AG04449 (cell line): ENCODE measurements at places on chromosomes 13 and 19.

- DNase-seq = no peak
Measured at GRCh38 chr19:45443462-45444317, 20.0 kb upstream of the ERCC1 start.

DNA sequence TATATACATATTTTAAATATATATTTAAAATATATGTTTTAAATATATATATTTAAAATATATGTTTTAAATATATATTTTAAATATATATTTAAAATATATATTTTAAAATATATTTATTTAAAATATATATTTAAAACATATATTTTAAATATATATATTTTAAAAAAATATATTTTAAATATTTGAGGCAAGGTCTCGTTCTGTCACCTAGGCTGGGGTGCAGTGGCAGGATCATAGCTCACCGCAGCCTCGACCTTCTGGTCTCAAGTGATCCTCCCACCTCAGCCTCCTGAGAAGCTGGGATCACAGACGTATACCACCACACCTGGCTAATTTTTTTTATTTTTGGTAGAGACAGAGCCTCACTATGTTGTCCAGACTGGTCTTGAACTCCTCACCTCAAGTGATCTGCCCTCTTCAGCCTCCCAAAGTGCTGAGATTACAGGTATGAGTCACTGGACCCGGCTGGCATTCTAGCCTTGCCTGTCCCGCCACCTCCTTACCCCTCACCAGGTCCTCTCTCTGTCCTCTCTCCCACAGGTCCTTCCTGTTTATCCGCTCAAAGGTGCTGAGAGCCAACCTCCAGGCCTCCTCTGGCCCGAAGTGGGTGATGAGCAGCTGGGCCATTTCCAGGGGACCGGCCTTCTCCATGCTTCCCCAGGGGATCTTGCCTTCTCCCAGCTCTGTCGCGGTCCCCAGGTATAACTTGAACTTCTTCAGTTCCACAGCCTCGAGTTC is 564 bp downstream of the NLRP12 start:
- DNase-seq = no peak

- DNase-seq = no peak
Measured at GRCh38 chr19:19105365-19106055, 32.8 kb downstream of the TMEM161A start.

DNA sequence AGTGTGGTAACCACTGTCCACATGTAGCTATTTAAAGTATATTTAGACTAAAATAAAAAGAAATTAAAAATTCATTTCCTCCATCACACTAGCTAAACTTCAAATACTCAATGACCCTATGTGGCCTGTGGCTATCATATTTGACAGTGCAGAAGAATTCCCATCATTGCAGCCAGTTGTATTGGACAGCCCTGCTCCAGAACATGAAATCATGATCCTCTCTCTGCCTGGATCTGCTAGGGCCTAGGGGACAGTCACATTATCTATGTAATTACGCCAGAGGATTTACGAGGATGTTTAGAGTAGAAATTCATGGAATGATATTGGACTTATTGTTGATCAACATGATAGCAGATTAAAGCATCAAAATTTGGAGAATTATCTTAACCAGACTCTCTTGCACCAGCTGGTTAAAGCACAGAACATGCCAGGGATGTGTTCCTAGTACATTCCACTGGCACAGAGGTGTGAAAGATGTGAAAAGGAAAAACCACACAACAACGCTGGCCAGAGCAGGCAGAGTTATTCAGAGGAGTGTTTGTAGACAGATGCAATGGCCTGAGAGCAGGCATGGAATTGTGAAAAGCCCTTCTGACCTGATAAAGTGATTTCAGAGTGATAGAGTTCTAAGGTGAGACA is 108.9 kb upstream of the STARD13 start:
- no peak for DNase-seq

DNA sequence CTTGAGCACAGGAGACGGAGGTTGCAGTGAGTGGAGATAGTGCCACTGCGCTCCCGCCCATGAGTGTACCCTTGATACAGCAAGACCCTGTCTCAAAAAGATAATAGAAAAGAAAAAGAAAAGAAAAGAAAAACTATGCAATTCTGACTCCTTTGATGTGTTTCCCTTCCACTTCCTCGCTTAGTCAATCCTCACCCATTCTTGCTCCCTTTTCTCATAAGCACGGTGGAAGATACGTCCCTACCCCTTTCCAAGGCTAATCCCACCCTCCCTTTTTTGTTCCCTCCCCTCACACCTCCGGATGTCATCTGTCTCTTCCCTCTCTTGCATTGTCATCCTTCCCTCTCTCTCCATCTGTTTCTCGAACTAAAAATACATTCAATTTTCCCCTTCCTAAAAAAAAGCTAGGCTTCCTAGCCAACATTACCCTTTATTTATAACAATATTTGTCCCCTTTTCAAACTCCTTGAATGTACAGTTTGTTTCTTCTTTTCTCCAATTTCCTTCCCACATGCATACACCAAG is 40.5 kb upstream of the ITM2B start:
- DNase-seq = no peak

- DNase-seq = no peak
Measured at GRCh38 chr13:113756441-113757097, 2.5 kb upstream of the TMEM255B start.
